ENCODE measurements at places on chromosomes 11 and 22. TPM values are rescaled to one million over a fixed set of nuclear protein-coding genes. Genes with fewer than 3 reads are reported as not detected.

DNA sequence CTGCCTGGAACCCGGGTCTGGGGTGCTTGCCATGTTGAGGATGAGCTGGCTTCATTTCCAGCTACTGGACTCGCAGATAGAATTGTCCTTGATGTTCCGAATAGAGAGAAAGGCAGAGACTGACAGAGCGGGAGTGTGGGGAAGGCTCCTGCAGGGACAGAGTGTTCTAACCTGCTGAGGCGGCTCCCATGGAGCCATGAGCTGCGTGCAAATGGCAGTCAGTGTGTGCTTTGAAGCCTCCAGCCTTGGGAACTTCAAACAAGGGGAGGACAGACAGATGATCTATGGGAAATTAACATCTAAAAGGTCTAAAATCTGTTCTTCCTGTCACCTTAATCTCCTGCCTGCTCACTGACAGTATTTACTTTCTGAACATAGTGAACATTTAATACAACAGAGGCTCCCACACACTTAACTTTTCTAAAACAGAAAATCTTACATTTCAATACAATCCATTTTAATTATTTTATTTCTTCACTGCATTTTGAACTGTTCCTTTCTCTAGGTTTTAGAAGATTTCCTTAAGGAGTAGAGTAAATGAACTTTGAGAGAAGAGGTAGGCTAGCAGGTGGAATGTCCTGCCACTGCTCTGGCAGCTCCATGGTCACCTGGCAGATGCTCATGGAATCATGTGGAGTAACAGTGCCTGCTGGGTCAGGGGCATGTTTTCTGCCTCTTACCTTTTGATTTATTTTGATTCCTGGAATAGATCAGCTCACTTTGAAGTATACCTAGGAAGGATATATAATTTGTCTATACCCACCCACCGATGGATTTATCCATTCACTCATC is 481.7 kb downstream of the NTM start:
- peaks cover 13% of the 10 kb centered on the region for H3K4me1 ChIP-seq
- no peaks in the 10 kb centered on the region for H3K27me3 ChIP-seq
- H3K36me3 ChIP-seq, result no peaks in the 10 kb centered on the region
- no peak overlapping the region for H3K27ac ChIP-seq

DNA sequence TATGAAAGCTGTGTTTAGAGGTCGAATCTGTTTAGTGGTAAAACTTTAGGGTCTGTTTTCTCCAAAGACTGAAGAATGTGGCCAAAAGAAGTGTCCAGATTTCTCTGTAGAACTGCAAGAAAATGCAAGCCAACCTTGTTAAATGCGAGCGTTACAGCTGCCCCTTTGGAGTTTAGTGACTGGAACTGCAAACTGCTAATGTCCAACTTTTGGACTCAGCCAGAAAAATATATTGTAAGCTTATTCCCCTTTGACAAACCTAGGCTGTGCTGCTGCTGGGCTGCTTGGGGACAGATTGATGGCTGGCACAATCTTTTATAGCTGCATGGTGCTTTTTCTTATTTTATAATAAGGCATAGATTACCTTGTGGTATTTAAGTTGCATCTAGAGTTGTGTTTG is 3.9 kb downstream of the TEAD1 start:
- H3K36me3 ChIP-seq, result peaks cover 14% of the 10 kb centered on the region
- no peak overlapping the region for H3K27ac ChIP-seq
- peaks cover 60% of the 10 kb centered on the region for H3K4me1 ChIP-seq

GRCh38 chr22:37442537-37442936 is 15.3 kb upstream of the ELFN2 start:
- no peak for DNase-seq
- H3K27me3 ChIP-seq, result peaks cover 2% of the 10 kb centered on the region
- H3K4me3 ChIP-seq, result no peak overlapping the region

DNA sequence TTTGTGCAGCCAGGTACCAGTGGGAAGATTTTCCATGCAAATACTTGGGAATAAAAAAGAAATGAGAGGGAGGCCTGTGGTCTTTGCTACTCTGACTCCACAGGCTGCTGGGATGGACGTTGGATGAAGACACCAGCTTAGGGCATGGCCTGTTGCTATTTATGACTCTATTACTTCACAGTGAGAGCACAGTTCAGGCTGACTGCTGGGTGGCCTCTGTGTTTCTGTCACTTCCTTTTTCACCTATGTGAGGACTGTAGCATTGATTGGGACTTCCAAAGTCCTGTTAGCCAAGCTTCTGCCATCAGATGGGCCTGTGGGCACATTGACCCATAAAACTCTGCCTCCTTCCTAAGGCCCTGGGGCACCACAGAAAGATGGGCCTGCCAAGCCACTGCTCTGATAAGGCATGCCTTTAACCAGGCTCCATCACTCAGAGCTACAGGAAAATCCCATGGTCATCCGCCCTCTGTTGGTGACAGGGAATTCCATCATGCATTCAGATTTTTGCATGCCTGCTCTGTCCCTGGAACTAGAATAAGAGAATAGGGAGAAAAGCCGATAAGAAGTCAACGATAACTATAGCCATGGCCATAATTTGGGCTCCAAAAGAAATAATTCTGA is 64.6 kb downstream of the KCNJ1 start:
- peaks cover 39% of the 10 kb centered on the region for H3K4me1 ChIP-seq
- H3K36me3 ChIP-seq, result peaks cover 76% of the 10 kb centered on the region
- H3K4me3 ChIP-seq, result no peak overlapping the region
- peak; percentile 43 for DNase-seq
- H3K27ac ChIP-seq, result peak overlapping the region; percentile 8

DNA sequence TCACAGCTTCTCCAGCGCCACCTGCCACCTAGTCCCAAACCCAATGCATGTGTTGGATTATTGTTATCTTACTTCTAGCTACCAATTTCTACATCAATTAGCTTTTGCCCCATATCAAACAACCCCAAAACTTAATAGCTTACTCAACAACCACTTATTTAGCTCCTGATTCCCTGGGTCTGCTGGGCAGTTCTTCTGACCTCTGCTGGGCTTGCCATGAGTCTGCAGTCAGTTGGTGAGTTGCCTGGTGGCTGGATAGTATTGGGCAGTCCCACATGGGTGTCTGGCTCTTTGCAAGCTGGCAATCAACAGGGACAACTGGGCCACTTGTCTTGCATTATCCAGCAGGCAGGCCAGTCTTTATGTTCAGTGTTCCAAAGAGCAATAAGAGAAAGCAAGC is 13.6 kb upstream of the MS4A15 start:
- DNase-seq, result no peak
- H3K36me3 ChIP-seq, result peaks cover 10% of the 10 kb centered on the region
- no peak overlapping the region for H3K27ac ChIP-seq
- H3K27me3 ChIP-seq, result peaks cover 21% of the 10 kb centered on the region
- H3K4me3 ChIP-seq, result peak overlapping the region; percentile 3

GRCh38 chr11:102914238-102915043 is 39.7 kb upstream of the MMP12 start:
- no peak overlapping the region for H3K4me3 ChIP-seq
- H3K36me3 ChIP-seq, result no peaks in the 10 kb centered on the region
- no peak overlapping the region for H3K27ac ChIP-seq
- H3K27me3 ChIP-seq, result peaks cover 3% of the 10 kb centered on the region
- H3K4me1 ChIP-seq, result peaks cover 7% of the 10 kb centered on the region

The NAP1L4 gene
- 148 TPM for total RNA-seq

The FAM180B gene
- total RNA-seq, result 0.31 TPM

The OR5AS1 gene
- not detected for total RNA-seq

The IL17REL gene
- total RNA-seq, result 0.15 TPM

The SMIM35 gene
- not detected for total RNA-seq

The EFCAB6 gene
- total RNA-seq, result 0.69 TPM
